Karpas-422 (cell line): ENCODE measurements at places on chromosomes 11 and 22. TPM values are rescaled to one million over a fixed set of nuclear protein-coding genes. Genes with fewer than 3 reads are reported as not detected.

GRCh38 chr11:30310623-30311022 is 12.3 kb upstream of the ARL14EP start:
- no peak for DNase-seq

DNA sequence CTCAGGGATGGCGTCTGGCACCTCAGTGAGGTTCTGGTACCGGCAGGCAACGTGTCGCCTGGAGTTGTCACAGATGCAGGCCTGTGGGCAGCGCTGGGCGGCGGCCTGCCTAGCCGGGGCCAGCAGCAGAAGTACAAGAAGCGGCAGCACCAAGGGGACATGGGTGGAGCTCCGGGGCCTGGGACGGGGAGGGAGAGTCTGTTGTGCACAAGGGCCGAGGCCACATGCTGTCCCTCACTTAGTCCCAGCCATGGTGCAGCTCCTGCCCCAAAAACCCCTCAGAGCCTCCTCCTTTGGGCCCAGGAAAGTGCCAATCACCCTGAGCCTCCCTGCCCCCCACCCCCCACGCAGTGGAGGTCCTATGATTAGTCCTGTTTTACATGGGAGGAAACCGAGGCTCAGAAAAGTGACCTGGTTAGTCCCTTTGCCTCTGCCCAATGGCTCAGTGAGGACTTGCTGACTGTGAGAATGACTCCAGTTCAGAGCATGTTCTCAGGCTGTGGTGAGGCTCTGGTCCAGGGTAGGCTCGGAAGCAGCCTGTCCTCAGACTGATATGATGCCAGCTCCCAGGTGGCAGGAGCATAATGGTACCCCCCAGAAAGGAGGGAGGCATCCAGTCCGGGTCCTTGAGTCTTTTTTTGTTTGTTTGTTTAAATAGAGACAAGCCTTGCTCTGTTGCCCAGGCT is 1.1 kb downstream of the CHADL start:
- peak; percentile 53 for DNase-seq

DNA sequence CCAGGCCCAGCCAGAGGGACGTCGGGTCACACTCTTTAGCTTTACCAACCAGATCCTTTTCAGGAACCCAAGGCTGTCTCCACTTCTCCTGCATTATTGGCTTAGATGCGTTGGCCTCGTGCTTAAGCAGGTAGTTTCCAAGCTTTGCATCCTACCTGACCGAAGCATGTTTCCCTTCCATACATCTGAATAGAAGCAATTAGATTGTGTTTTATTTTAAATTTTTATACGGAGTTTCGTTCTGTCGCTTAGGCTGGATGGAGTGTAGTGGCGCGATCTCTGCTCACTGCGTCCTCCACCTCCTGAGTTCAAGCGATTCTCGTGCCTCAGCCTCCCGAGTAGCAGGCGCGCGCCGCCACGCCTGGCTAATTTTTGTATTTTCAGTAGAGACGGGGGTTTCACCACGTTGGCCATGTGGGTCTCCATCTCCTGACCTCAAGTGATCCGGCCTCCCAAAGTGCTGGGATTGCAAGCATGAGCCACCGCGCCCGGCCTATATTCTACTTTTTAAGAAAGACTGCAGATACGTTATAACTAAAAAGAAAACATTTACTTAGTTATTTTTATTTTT is 677 bp downstream of the DYNC2H1 start:
- no peak for DNase-seq

DNA sequence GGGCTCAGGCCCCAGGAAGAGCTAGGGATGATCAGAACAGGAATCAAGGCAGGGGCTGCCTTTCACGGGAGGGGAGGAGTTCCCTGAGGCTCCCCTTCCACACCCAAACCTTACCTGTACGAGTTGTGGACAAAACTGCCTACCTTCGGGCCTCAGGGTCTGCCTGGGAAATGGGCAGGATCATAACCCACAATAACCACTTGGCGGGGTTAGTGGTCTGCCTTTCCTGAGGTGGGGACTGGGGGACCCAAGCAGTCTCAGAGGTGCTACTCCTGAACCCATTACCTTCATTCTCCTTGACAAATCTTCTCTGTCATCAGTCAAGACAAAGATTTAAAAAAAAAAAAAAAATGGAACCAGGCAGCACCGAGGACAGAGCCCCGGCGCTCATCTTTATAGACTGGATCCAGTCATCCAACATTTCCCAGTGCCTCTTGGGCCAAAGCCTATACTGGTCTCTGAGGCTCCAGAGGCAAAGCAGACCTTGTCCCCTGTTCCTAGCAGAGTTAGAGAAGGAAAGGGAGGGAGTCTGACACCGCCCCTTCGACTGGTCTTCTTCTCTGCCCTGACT is 14.2 kb downstream of the P2RY6 start:
- DNase-seq, result no peak

Gene PANX3
- not detected in 2 replicates for total RNA-seq

Gene CARD16
- total RNA-seq, result 16.4 and 18.0 TPM in 2 replicates

- DNase-seq, result no peak
Observed at GRCh38 chr11:32317643-32318042, 117.7 kb downstream of the WT1 start.

GRCh38 chr22:48699511-48699910 is 1128.2 kb downstream of the BRD1 start:
- DNase-seq, result no peak

- DNase-seq, result no peak
Observed at GRCh38 chr11:134508219-134508990, 96.4 kb upstream of the B3GAT1 start.

GRCh38 chr11:121483805-121484480 is 31.2 kb upstream of the SORL1-AS1 start:
- DNase-seq, result no peak

Gene STK33
- total RNA-seq, result 17.0 and 20.2 TPM in 2 replicates

Gene OR5P2
- total RNA-seq, result not detected in 2 replicates

DNA sequence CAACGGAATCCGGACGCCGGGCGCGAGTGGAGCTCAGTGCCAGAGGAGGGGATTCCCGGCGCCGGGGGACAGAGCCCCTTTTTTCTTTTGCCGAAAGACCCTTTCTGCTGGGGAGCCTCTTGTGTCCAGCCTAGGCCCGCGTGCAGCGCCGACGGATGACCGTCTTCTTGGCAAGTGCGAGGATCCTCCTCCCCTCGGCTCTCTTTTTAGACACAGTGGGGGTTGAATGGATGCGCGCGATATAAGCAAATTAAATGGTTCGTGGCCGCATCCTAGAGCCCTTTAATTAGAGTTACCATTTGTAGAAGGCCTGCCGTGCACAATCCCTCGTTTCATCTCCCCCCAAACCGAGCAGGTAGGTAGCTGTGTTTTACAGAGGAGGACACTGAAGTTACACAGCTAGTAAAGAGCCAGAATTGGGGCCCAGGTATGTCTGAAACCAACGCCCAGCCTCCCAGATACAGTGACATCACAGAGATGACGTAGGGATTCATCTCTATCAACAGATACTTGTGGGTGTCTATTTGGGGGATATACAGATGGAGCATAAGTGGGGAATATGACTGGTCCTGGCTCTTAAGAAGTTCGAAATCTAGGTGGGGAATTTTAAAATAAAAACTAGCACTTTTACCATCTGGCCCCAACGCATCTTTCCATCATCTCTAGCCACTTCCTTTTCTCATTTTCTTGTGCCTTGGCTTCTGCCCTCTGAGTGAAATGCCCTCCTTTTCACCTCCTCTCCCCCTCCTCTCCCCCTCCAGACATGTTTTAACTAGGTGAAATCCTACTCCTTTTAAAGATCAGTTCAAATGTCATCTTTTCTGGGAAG is 875 bp downstream of the TCP11L1 start:
- DNase-seq, result peak; percentile 93

DNA sequence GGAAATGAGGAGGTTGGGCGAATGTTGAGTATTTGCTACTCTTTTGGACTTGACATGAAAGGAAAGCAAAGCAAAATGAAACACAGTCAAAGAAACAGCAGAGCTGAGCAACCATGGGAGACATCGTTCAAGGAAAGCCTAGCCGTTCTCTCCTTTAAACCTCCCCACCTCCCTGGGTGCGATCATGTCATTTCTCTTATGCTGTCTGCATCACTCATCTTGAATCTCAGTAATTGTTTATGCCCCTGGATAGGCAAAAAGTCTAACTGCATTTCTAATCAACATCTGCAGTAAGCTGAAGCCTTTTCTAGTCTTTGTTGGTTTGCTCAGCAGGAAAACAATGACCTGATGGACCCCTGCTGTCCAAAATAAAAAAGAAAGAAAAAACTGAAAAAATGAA is 107.0 kb downstream of the MSANTD4 start:
- DNase-seq, result no peak

- no peak for DNase-seq
Observed at GRCh38 chr22:39703091-39703490, 132.5 kb downstream of the CACNA1I start.

Gene MYRF
- 0.32 TPM in 1 of 2 replicates, not detected in the other for total RNA-seq

GRCh38 chr22:18056807-18057474 is 20.8 kb upstream of the PEX26 start:
- peak; percentile 75 for DNase-seq

DNA sequence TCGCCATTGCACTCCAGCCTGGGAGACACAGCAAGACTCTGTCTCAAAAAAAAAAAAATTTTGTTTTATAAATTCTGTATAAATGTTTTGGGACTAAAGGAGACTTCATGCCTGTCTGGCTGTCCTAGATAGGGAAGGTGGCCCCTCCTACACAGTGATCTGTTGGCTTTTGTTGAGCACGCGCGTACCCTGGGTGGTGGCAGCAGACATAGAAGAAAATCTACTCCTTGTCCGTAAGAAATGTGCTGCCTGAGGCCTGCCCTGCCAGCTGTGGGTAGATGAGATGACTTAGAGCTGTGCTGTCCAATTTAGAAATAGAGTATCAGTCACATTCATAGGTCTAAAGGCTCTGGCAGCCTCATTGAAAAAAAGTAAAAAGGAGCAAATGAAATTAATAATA is 37.0 kb downstream of the AP2A2 start:
- DNase-seq, result no peak

DNA sequence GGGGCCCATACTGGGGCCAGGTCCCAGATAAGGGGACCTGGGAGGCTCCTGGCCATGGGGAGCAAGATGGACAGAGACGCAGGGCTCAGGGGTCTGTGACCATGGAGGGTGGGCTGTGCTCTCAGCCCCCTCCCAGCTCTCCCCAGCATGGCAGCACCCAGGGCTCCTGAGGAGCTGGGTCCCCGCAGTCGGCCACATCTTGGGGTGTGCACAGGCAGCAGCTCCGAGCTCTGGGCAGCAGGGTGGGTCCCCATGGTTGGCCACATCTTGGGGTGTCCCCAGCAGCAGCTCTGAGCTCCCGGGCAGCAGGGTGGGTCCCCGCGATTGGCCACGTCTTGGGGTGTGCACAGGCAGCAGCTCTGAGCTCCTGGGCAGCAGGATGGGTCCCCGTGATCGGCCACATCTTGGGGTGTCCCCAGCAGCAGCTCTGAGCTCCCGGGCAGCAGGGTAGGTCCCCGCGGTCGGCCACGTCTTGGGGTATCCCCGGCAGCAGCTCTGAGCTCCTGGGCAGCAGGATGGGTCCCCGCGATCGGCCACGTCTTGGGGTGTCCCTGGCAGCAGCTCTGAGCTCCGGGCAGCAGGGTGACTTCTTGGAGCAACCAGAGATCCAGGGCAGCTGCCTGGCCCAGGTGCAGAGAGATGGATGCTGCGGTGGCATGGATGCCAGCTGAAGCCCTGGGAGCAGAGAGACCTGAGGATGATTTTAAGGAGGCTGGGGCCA is 18.3 kb upstream of the MUC5B start:
- no peak for DNase-seq

Gene CLCF1
- 6.4 and 13.9 TPM in 2 replicates for total RNA-seq

- DNase-seq, result peak; percentile 79
Observed at GRCh38 chr11:2930704-2931419, 1.6 kb upstream of the PHLDA2 start.

DNA sequence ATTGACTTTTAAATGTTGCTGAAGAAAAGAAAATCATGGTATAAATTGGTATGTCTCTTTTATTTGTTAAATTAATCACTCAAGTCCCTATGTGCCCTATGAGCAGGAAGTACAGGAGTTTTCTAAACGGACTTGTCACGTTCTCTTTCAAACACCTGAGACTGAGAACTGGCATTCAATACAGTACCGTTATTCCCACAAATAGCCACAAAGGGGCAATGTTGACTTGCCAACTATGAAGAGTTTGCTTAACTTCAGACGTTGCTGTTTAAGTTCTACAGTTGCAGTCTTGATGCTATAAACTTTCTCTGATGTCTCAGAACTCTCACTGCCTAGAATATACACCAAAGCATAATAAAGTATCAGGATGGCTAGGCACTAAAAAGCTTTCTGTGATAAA is 7.6 kb downstream of the OR56A1 start:
- DNase-seq, result peak; percentile 73

- no peak for DNase-seq
Observed at GRCh38 chr11:86197448-86197847, 47.1 kb upstream of the EED start.

GRCh38 chr22:46289244-46289891 is 7.3 kb upstream of the GTSE1 start:
- no peak for DNase-seq

GRCh38 chr11:2837096-2837601 is 48.4 kb downstream of the CDKN1C start:
- DNase-seq, result no peak

Gene CEND1
- total RNA-seq, result 19.8 and 50.0 TPM in 2 replicates

DNA sequence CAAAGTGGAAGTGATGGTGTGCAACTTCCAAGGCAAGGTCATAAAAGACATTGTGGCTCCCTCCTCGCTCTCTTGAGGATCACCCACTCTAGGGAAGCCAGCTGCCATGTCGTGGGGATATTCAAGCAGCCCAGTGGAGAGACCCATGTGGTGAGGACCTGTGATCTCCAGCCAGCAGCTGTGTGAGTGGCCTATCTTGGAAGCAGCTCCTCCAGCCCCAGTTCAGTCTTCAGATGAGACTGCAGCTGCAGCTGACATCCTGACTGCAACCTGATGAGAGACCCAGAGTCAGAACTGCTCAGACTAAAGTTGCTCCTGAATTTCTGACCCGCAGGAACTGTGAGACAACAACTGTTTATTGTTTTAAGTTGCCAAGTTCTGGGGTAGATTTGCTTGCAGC is 86.4 kb upstream of the GRK3 start:
- DNase-seq, result no peak

Gene TSSK2
- total RNA-seq, result not detected in 2 replicates

GRCh38 chr11:13366266-13367026 is 88.9 kb downstream of the BMAL1 start:
- DNase-seq, result no peak

DNA sequence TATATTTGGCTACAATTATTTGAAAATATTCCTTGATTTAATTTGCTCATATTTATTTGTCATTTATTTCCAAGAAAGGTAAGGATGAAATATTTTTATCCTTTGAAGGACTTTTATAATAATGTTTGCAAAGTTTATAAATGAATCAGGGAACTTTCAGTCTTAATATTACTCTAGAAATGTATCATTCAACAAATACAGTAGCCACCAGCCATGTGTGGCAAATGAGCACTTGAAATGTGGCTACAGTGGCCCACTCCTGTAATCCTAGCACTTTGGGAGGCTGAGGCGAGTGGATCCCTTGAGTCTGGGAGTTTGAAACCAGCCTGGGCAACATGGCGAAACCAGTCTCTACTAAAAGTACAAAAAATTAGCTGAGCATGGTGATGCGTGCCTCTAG is 20.3 kb upstream of the PHF21A start:
- no peak for DNase-seq

DNA sequence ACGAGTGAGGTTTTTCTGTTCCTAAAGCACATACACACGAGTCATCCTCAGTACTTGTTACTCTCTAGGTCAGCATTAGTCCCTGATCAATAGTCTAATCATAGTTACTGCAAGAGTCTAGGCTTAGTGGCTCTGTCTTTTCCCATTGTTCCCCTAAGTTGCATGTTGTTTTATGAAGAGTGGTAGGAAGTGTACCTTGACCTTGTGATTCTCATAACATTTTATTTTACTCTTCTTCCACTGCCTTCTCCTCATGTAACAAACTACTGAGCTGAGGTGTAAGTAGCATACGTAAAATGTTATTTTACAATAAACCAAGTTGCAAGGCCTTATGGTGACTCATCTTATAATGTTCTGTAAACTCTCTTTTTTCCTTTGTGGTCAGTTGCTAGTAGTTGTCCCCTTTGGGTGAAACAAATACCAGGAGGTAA is 15.0 kb downstream of the METTL15 start:
- no peak for DNase-seq
